ENCODE measurements at places on chromosomes 2 and 18.

GRCh38 chr18:49076654-49077166 lies 125.9 kb upstream of the SMAD7 start:
- DNase-seq, result no peak

DNA sequence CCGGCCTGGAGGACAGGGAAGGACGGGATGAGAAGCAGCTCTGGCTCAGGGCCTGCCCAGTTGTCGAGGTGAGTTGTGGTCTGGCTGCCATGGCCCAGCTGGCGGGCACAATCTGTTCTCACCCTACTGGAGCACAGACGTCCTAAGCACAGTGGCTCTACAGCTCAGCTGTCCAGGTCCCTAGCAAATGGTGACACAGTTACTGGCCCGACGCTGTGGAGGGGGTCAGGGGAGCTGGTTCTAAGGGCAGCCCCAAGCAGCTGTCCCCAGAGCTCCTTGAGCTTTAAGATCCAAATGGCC lies 32.9 kb downstream of the KCNK3 start:
- no peak for DNase-seq

DNA sequence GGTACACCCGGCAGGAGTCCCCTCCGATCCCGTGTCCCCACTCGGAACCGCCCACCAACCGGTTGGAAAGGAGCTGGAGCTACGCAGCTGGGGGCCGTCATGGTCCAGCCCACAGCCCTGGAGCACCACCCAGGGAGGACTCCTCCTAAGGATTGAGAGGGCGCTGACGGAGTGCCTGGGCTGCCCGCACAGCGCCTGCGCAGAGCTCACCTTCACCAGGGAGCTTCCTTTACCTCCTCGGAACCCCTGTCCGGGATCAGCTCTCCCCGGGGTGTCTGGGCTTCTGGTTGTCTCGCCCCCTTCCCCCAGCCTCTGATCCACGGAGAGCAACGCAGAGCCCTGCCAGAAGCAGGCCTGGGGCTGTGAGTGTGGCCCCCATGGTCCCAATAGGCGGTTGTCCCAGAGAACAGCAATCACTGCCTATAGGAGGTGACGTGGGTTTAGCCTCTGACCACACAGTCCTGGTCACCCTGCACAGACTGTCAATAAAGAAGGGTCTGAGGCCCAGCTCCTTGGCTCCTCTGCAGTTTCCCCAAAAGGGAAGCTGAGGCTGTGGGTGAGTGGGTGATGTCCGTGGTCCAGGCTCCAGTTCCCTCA lies 14.6 kb downstream of the ALPG start:
- no peak for DNase-seq

- DNase-seq, result no peak
Observed at GRCh38 chr2:127063701-127064590, 43.0 kb downstream of the BIN1 start.

DNA sequence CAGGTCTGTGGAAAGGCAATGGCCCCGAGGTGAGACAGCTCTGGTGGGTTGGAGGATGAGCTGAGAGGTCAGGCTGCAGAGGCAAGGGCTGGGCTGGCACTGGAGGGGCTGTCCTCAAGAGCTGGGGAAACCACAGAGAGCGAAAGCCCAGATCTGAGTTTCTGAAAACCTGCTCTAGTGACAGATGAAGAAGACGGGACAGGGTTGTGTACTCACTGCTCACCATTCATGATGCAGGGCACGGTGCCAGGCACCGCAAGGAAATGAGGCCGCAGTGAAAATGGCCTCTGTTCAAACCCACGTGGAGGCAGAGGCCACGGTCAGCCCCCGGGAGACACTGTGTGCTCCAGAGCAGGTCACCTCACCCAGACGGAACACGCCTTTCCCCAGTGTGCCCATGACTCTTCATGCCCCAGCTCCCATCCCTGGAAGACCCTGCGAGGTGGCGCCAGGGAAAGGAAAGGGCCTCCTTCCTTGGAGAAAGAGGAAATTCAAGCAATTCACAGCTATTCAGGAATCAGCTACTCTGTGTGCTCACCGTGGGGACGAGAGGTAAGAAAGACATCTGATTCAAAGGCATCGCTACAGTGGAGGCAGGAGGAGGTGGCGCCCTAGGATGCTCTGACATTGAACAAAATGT lies 24.3 kb upstream of the ID2 start:
- no peak for DNase-seq

GRCh38 chr2:124180635-124181034 lies 155.5 kb downstream of the CNTNAP5 start:
- DNase-seq, result no peak

GRCh38 chr2:70450641-70451250 lies 102.9 kb downstream of the TGFA start:
- DNase-seq, result peak; percentile 80

GRCh38 chr2:42361728-42362283 lies 789 bp upstream of the COX7A2L start:
- no peak for DNase-seq

- no peak for DNase-seq
Observed at GRCh38 chr2:208285853-208286252, 19.8 kb downstream of the PIKFYVE start.

- no peak for DNase-seq
Observed at GRCh38 chr2:241103176-241103595, 1.1 kb upstream of the MTERF4 start.

GRCh38 chr18:55500316-55501086 lies 87.5 kb downstream of the TCF4 start:
- no peak for DNase-seq

Data from esophagus muscularis mucosa (tissue), 4 donors.